ENCODE measurements at places on chromosomes 12 and 14.

DNA sequence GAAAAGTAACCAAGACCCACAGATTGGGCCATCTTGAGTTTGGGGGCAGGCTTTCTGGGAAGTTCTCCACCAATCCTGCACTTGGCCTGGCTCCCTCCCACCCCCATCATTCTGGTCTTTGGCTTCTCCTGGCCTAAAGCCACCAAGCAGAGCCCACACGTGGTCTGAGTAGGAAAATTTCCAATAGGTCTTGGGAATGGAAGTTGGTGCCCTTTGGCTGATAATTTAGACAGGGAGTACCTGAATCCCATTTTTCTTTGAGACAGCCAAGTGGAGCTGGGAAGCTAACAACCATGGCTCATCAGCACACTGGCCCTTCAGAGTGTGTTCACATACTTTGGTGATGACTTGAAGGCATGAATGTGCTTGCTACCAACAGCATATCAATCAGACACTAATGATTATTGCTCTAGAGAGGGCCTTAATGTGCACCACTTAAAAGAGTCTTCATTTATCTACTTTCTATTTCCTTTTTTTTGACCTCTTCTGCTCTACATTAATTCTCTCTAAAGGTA lies 156.0 kb downstream of the EGLN3 start:
- DNase-seq: peak; percentile 39

DNA sequence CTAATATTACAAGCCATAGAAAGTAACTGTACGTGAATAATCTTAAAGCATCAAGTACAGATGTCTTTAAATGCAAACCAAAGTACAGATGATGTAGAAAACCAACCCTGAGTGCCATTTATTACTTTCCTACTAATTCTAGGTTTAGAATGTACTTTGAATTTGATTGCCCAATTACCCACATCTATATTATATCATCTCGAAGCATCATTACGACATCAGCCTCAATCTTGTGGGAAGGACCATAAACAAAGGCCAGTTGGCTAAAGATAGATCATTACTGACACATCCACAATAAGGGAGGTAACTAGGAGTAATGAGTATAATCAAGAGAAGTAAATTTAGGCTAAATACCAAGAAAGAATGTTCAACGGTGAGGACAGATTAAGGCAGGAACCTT lies 478.9 kb downstream of the BCAT1 start:
- DNase-seq: no peak

GRCh38 chr14:81305743-81306142 lies 85.0 kb upstream of the GTF2A1 start:
- no peak for DNase-seq

DNA sequence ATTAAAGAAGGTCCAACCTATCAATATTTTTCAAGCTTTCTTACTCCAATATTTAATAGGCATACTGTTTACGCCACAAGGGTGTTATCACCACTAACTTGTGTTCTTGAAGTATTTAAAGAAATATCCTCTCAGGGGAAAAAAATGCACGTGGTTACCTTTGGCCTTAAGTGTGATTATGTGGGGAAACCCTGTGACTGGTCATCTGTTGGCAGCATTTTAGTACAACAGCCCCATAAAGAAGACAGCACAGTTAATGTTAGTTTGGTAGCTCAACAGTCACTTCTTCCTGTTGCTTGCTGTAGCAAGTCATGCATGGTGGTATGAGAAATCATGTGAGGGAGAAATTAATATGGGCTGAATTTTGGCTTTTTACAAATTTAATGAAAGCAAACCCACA lies 1021.5 kb upstream of the TMEM132C start:
- peak; percentile 34 for DNase-seq

DNA sequence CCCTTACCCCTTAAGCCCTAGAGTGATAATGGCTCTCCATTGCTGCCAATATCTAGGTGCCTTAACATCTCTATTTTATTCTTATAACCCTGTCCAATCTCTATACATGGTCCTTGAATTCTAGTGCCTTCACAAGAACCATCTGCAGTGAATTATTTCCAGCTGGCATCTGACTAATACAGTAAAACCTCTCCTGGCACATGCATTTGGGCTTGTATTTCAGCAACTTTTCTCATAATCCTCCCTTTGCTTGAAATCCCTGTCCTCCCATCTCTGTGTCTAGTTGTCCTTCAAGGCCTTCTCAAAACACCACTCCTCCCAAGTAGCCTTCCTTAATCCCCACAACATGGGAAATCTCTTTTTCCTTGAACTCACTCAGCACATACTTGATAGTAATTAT lies 14.2 kb upstream of the HMGA2 start:
- peak; percentile 49 for DNase-seq

- peak; percentile 51 for DNase-seq
Measured at GRCh38 chr12:94109160-94109559, 39.2 kb upstream of the PLXNC1 start.

DNA sequence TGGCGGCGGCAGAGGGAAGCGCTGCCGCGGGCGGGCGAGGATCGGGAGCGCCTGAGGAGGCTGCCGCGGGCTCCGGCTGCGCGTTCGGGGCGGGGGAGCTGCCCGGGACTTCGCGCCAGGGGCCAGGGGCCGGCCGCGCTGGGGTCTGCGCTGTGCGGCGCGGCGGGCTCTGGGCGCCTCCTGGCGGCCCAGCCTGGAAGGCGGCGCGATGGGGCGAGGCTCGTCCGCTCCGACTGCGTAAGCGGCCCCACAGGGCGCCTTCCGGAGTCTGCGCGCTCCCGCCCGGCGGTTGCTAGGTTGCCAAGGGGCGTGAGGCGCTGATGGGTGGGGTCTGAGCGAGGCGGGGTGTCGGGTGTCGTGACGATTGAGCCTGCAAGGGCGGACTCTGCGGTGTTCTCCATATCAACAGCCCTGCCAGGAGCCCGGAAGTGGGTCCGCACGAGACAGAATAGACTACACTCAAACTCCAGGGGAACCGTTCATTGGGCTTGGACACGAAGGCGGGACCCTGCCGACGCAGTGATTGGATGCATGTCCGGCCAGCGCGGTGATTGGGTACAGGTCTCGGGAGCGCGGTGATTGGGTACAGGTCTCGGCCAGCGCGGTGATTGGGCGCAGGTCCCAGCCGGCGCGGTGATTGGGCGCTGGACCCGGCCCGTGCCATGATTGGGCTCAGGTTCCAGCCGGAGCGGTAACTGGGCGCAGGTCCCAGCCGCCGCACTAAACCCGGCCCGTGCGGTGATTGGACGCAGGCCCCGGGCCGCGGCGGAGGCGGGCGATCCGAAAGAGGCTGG lies at the start of gene TEDC1:
Gene TEDC1 (plus strand): TSS at position 675 of the 794 bp plus-strand sequence. CDS start 130 bp downstream, outside the sequence.
- peak; percentile 100 for DNase-seq

GRCh38 chr12:87082756-87083155 lies 826.6 kb upstream of the MGAT4C start:
- peak; percentile 22 for DNase-seq

- no peak for DNase-seq
Measured at GRCh38 chr14:89265234-89265633, 151.8 kb downstream of the FOXN3 start.

GRCh38 chr14:105581551-105582341 lies 55.4 kb downstream of the TMEM121 start:
- no peak for DNase-seq

GRCh38 chr12:40635141-40635731 lies 57.0 kb upstream of the CNTN1 start:
- no peak for DNase-seq

GRCh38 chr14:69535230-69535848 lies 39.3 kb downstream of the CCDC177 start:
- DNase-seq: peak; percentile 53

- DNase-seq: peak; percentile 54
Measured at GRCh38 chr12:80936642-80937390, 918 bp downstream of the LIN7A start.

GRCh38 chr12:39127401-39127800 lies 222.0 kb upstream of the CPNE8 start:
- DNase-seq: peak; percentile 27

- no peak for DNase-seq
Measured at GRCh38 chr14:59343585-59343984, 121.6 kb downstream of the GPR135 start.

- DNase-seq: no peak
Measured at GRCh38 chr12:59119676-59120075, 199.4 kb upstream of the LRIG3 start.
